ENCODE measurements at places on chromosomes 16 and 17.

DNA sequence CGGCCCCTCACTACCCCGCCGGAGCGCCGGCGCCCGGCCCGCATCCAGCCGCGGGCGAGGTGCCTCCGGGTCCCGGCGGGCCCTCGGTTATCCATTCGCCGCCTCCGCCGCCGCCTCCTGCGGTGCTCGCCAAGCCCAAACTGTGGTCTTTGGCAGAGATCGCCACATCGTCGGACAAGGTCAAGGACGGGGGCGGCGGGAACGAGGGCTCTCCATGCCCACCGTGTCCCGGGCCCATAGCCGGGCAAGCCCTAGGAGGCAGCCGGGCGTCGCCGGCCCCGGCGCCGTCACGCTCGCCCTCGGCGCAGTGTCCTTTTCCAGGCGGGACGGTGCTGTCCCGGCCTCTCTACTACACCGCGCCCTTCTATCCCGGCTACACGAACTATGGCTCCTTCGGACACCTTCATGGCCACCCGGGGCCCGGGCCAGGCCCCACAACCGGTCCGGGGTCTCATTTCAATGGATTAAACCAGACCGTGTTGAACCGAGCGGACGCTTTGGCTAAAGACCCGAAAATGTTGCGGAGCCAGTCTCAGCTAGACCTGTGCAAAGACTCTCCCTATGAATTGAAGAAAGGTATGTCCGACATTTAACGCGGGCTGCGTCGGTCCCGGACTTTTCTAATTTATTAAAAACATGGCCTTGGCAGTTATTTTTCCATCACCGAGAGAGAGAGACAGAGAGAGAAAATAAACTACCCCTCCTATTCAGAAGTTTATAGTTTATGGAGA is 2.8 kb downstream of the IRX5 start:
- no peak for DNase-seq

- DNase-seq: no peak
Observed at GRCh38 chr17:51642029-51642428, 381.7 kb downstream of the UTP18 start.

DNA sequence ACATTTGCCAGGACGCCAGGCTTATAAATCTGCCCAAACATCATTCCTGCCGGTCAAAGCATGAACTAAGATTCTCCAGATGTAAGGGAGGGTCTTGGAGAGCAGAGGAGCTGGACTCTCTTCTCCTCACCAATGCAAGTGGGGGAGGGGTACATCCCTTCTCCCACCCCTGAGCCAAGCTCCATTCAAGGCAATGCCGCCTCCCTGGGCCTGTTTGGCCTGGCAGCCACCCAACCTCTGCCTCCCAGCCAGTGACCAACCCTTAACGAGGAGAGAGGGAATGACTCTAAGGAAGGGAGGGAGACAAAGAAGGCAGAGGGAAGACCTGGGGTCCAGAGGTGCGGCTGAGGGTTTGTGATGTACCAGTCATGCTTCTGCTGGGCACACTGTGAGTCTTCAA is 13.8 kb downstream of the C17orf50 start:
- DNase-seq: no peak

DNA sequence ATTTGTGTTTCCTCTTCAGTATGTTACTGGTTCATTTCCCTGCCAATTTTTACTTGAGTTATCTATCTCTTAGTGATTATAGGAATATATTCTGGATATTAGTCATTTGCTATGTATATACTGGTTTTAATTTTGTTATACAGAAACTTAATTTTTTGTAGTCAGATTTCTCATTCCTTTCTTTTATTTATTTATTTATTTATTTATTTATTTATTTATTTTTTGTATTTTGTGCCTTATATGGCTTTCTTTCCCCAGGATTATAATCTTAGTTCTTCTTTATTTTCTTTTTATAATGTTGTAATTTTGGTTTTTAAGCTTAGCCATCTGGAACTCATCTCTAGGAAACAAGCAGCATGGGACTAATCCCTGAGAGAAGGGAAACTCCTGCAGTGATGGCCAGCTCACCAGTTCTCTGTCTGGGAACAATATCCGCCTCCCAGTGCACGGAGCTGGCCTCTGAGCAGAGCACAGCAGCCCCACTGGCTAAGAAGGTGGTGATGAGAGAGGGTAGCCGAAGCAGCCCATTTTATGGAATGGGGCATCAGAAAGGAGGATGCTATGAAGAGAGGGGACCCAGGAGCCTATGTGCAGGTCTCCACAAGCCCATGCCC is 54.5 kb upstream of the ADORA2B start:
- DNase-seq: no peak

- no peak for DNase-seq
Observed at GRCh38 chr16:50814052-50814451, 72.2 kb downstream of the CYLD start.

GRCh38 chr16:83940630-83941378 is 12.2 kb upstream of the OSGIN1 start:
- DNase-seq: no peak

DNA sequence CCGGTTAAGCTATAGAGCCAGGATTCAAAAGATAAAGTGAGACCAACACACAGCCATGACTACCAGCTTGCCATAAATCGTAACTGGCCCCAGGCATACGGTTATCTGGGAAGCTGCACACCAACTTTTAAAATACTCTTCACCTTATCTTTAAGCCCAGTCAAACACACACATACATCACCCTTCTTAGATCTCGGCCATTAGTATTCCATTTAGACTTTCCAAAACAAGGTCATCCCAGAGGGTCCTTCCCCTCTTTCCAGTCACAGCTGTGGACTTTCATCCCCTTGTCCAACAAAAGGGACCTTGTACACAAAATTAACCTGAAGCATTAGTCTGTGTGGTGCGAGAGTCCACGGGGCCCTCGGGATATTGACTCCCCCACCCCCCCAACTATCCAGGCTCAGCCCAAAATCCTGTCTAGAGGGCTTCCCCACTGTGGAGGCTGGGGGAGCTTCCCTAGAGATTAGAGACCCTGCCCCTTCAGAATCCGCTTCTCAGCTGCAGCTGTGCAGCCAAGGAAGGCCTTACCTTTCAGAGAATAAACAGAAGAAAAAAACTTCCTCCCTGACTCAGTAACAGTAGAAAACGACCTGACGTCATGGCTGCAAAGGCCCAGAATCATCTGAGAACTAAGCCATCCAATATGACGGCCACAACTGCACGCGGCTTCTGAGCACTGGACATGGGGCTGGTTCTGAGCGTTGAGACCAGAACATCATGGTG is 9.9 kb downstream of the ZFHX3 start:
- no peak for DNase-seq

GRCh38 chr16:2585651-2586081 is 47.8 kb downstream of the PDPK1 start:
- no peak for DNase-seq

- peak; percentile 70 for DNase-seq
Observed at GRCh38 chr16:84175350-84176081, 11.3 kb downstream of the TAF1C start.

GRCh38 chr16:80202831-80203413 is 337.9 kb upstream of the DYNLRB2 start:
- DNase-seq: no peak
